Inflammatory macrophage treated with lipopolysaccharide for 4 hours (primary cell): ENCODE measurements at places on chromosomes 11 and 22.

DNA sequence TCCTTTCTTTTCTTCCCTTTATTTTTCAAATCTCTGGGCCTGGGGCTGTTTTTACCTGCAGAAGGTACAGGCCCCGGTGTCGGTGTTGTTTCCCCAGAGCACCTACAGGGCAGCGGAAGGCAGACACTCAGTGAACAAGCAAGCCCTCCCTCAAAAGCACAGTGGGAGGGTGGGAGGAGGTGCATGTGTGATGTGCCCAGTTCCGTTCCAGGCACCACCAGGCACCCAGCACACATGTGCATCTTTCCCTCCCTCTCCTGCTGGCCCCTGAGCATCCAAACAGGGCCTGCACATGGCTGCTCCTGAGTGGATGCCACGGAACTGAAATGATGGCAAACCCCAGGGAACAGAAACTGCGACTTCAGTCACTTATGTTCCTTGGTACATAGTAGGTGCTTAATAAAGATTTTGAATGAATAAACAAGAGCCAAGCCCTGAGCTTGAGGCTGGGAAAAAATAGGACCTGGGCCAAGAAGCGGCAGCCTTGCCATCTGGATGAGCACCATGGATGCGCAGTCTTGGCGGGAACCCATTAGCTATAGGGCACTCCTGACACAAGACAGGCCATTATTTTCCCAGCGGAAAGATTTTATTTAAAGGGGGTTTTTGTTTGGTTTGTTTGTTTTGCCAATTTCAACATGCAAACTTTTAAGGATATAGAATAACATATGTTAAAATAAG is 47.8 kb downstream of the ARRB1 start:
- DNase-seq, result no peak

- DNase-seq, result no peak
Measured at GRCh38 chr11:353179-353873, 16.0 kb upstream of the B4GALNT4 start.

GRCh38 chr11:114317787-114318137 is 21.6 kb downstream of the NNMT start:
- DNase-seq, result no peak

- no peak for DNase-seq
Measured at GRCh38 chr22:38345782-38346181, 28.5 kb upstream of the CSNK1E start.

DNA sequence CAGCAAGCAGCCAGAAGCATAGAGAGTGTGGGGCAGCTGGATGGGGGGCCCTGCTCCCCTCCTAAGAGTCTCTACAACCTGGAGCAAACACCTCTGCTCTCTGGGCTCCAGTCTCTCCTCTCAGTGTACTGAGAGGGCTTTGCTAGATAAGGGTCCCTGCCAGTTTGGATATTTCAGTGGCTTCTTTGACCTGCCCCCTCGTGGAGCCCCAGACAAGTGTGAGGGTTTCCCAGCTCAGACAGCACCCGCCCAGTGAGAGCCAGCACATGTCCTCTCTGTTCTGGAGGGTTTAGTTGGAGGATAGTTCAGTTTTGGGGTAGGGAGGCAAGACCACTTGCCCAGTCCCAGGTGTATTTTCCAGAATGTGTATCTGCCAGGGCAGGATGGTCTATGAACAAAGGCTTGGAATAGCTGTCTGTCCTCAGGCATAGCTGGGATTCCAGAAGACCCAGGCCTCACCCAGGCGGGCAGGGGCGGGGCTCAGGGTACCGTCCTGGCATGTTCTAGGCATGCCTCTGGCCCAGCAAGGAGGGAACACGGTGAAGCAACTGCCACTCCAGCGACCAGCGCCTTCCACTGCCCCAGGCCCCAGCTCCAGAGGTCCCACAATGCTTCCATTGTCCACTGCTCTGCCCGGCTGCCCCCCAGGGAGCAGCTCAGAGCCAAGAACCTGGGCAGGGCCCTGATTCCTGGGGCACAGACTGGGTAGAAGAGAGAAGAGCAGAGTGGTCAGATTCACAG is 7.5 kb upstream of the MICALL1 start:
- DNase-seq, result no peak

DNA sequence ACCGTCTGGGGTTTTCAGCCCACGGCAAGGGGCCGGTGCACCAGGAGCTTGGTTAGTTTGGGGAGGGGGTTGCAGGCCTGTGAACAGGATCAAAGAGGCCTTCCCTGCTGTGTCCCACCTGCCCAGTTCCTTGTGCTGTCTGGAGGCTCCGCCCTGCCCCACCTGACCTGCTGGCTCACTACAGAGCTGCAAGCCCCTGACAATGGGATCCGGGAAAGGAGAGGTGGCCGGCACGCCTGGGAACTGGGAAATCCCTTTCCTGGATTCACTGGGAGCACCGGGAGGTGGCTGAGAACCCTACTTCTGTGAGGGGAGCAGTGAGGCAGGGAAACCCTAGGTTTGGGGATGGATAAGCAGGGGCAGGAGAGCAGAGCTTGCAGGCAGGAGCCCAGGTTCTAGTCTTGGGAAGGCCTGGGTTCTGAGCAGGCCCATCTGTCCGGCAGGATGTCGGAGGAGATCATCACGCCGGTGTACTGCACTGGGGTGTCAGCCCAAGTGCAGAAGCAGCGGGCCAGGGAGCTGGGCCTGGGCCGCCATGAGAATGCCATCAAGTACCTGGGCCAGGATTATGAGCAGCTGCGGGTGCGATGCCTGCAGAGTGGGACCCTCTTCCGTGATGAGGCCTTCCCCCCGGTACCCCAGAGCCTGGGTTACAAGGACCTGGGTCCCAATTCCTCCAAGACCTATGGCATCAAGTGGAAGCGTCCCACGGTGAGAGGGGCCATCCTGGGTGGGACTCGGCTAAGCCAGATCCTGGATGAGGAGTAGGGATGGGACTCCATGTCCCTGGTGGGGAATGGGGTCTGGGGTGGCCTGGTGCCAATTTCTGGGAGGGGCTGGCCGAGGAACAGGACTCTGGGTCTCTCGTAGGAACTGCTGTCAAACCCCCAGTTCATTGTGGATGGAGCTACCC is 786 bp downstream of the CAPN1 start:
- DNase-seq, result peak; percentile 18

DNA sequence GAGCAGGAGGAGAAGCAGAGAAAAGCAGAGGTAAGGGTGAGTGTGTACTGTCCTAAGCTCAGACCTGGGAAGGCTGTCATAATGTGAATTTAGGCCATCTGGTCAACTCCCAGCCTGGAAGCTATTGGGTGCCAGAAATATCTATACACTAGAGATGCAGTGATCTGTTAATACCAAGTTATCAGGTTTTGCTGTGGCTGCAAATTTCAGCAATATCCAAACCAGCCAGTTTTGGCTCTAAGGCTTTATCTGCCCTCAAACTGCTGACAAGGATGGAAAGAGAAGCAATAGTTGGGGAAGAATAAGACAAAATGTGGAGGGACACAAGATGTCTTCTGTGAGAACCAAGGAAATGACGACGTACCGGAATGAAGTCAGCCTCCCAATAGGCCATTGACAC is 62.9 kb downstream of the CYB5R2 start:
- no peak for DNase-seq

DNA sequence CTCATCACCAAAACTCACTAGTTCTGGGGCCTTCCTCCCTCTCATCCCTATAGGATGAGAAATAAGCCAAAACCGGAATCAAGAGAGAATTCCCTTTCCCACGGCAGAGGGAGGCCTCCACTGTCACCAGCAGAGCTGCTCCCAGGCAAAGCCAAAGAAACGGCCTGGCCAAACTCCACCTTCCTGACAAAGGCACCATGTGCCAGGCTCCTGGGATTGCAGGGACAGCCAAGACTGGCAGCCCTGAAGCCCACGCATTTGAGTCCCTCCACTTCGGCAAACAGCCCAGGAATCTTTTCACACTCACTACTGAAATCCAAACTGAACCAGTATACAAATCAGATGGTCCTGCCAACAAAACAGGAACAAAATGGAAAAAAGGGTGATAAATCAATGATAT is 6.1 kb downstream of the SMCO4 start:
- DNase-seq, result no peak

DNA sequence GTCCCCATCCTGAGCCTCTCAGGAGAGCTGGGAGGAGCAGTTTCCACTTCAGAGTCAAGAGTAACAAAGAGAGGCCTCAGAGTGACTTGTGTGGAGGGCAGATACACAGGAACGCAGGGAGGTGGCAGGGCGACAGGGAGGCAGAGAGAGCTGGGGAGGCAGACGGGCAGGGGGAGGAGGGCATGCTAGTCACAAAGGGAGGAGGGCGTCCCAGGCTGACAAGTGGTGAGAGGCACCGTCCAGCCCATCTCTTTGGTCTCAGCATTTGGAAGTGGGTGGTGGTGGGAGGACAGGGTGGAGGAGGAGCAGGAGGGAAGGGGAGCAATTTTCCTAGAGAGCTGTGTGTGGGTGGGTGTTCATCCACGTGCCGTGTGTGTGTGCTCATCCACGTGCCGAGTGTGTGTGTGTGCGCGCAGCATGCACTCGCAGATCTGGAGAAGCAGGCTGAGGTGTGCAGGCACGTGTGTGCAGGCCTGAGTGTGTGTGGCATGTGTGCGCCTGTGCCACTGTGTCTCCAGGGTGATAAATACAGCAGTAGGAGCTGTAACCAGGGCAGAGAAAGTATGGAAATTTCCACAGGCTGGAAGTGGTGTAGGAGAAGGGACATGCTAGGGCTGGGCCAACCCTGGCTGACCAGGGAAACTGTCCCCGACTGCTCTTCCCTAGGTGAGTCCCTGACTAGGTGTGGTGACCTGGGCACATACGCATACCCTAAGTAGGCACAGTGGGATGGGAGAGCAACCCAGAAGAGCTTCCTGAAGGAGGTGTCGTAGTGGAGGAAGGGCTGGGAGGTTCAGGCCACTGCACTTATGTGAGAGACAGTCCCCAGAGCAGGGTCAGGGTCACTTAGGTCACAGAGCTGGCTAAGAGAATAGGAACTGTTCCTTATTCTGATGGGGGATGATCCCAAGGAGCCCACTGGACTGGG is 7.3 kb upstream of the PDE2A start:
- no peak for DNase-seq

GRCh38 chr11:77611921-77612320 is 22.2 kb downstream of the AQP11 start:
- DNase-seq, result no peak

GRCh38 chr11:14503023-14503422 is 3.4 kb upstream of the COPB1 start:
- DNase-seq, result no peak

DNA sequence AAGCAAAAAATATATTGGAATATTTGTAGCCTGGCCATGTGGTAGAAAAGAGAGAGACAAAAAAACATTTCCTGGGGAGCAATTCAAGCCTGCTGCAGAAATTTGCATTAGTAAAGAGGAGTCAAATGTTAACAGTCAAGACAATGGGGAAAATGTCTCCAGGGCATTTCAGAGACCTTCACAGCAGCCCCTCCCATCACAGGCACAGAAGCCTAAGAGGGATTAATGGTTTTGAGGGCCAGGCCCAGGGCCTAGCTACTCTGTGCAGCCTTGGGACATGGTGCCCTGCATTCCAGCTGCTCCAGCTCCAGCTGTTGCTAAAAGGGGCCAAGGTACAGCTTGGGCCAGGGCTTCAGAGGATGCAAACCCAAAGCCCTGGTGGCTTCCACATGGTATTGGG is 46.8 kb downstream of the PGR start:
- no peak for DNase-seq

DNA sequence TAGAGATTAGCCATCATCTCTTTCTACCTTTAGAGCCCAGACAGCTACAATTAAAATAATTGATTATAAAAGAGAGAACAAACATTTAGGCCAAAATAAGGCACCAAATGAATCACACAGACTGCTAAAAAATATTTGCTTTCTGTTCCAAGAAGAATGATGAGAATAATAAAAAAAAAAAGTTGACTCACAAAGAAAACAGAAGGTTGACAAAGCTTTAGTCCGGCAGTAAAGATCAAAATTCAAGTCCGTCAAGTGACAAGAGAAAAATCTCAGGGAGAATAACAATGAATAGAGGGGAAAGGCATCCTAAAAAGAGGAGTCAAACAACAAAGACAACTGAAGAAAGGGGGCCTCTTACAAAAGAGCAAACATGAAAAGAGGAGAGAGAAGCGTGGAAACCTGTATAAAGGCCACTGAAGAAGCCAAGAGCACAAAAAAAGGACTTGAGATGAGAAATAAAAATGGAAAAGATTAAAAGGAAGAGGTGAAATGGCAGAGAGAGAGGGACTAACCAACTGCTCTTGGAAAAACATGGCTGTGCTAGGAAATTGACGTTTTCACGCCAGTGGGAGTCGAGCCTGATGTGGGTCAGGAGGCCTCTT is 910.2 kb downstream of the OPCML start:
- no peak for DNase-seq

- DNase-seq, result no peak
Measured at GRCh38 chr11:24289301-24289700, 207.6 kb upstream of the LUZP2 start.

DNA sequence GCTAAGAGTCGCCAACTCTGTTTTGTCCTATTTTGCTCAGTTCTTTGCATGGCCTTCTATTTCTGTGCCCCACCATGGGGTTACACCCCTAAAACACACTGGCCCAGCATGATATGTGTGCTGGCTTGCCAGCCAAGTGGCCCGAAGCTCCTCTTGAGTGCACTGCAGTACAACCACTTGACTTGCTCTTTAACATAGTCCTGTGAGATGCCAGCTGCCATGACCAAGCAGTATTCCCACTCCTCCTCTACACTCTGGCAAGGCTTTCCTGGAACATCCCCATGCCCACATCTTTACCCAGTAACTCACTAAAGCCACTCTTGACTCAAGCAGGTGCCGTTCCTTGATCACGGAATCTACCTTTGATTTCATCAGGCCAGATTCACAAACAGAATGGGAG is 102.9 kb upstream of the GAL start:
- DNase-seq, result no peak

DNA sequence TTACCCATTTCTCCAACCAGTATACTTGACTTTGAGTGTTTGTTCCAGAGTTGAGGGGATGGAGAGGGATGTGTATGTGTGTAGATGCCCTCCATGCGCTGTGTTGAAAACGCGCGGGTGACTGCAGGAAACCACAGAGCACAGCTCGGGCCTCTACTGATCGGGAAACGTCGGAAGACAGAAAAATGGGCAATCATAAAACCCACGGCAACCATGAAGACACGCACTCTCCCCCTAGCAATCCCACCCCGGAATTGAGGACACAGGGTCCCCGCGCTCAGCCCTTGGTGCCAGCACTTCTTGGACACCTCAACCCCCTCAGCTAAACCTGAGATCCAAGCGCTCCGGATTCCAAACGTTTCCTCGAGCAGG is 251 bp upstream of the UQCC3 start:
- DNase-seq, result no peak

GRCh38 chr11:63791495-63792167 is 21.6 kb upstream of the SPINDOC start:
- DNase-seq, result no peak

DNA sequence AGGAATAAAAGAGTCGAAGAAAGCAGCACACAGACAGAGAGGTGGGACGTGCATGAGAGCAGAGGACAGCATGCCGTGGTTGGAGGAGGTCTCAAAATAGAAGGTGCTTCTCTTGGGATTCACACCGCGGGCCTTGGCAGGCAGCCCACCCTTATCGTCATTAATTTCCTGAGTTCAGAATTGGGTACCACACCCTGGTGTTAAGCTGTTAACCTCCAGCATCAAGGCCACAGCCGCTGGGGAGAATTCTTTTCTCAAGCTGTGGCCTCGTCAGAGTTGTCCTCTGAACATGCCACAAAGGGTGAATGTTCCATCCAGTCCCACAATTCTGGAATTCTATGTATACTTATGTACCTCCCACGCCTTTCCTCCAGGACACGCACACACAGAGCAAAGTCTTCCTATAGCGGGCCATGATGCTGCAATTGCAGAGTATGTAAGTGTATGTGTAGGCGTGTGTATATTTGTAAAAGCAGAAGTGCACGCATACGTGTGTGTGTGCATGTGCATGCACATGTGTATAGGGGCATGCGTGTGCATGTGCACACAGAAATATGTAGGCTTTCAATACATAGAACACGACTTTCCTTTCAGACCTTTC is 39.0 kb downstream of the ADAMTS8 start:
- DNase-seq, result no peak
